ENCODE measurements at places on chromosomes 2 and 18. TPM values are rescaled to one million over a fixed set of nuclear protein-coding genes. Genes with fewer than 3 reads are reported as not detected.

The PARD3B gene
- 1.2 TPM for total RNA-seq

The TUBA3E gene
- not detected for total RNA-seq

The MSTN gene
- total RNA-seq: not detected

The RGPD4 gene
- total RNA-seq: 0.07 TPM

The NT5C1B gene
- total RNA-seq: not detected

The IL1F10 gene
- total RNA-seq: not detected

The CFAP210 gene
- 0.33 TPM for total RNA-seq

The NLRC4 gene
- total RNA-seq: not detected

The HDHD2 gene
- 8.7 TPM for total RNA-seq

The SETBP1 gene
- 0.58 TPM for total RNA-seq

The CYB5A gene
- total RNA-seq: 113 TPM

The TMEM17 gene
- 5.1 TPM for total RNA-seq

The GPR39 gene
- 9.8 TPM for total RNA-seq

The C2orf81 gene
- total RNA-seq: 2.8 TPM

The INPP4A gene
- total RNA-seq: 8.8 TPM

The TMSB10 gene
- 8,608 TPM for total RNA-seq

The SERPINB4 gene
- 0.17 TPM for total RNA-seq

The LRP2 gene
- under 0.01 TPM for total RNA-seq

The ABHD1 gene
- total RNA-seq: 1.9 TPM

The IL37 gene
- total RNA-seq: not detected

The HSBP1L1 gene
- 13.5 TPM for total RNA-seq
